ENCODE measurements at places on chromosomes 13 and 19.

DNA sequence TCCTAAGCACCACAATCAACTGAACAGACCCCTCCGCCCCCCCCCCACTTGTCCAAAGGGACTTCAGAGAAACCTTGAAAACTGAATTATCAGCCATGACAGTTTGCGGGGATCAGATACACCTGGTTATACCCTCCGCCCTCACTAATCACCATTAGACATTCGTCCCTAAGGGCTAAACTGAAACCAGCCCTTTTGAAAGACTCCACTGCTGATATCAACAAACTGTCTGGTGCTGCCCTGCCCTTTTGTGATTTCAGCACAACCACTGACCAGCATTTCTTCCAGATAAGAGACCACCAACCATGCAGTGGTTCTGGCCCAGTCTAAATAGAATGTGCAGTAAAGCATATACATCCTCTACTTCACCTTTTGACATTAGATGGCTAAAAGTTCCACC lies 1422.9 kb downstream of the EFNB2 start:
- DNase-seq, result no peak

DNA sequence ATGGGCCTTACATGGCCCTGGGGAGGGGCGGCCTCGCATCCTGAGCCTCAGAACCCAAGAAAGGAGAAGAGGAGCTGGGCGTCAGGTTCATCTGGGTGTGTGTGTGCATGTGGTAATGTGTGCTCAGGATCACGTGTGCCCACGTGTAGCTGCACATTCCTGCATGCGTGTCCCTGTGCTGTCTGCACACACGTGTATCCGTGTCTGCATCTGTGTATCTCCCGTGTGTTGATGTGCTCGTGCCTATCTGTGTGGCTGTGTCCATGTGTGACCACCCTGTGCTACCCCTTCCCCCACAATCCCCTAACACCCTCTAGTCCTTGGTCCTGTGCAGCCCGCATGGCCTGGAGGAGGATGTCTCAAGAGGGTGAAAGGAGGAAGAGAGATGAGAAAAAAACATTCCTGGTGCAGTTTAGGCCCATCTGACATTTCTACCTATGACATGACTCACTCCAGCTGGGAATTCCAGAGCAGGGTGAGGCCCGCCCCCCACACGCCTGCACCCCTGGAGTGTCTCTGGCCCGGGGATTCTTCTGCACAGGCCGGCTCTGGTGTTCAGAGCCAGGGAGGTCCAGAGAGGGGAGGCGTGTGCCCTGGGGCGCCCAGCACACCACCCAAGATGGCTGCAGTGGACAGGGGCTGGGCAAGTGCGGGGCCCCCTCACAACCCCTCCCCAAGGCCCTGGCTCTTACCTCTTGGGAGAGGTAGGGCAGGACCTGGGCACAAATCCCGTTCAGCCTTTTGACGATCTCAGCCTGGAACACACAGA lies 7.1 kb downstream of the TLE5 start:
- no peak for DNase-seq

DNA sequence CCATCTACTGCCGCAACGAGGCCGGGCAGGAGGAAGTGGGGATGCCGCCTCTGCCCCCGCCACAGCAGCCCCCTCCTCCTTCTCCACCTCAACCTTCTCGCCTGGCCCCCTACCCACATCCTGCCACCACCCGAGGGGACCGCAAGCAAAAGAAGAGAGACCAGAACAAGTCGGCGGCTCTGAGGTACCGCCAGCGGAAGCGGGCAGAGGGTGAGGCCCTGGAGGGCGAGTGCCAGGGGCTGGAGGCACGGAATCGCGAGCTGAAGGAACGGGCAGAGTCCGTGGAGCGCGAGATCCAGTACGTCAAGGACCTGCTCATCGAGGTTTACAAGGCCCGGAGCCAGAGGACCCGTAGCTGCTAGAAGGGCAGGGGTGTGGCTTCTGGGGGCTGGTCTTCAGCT lies 3.4 kb upstream of the NUP62 start:
- DNase-seq, result no peak

DNA sequence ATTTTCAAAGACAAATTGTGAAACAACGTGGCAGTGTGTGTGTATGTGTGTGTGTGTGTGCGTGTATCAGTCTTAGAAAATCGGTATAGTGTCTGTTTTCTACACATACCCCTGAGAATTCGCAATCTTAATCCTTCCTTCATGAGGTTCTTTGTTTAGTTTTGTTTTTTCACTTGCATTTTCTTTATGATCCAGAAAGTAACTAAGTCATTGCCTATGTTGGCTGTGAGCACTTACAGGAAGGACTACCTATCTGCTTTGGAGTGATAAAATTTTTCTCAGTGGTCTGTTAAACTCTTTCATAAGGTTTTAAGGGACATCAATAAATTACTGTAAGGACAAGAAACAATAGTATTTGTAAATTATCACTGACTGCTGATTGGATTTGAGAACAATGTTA lies 1587.1 kb downstream of the PCDH9 start:
- no peak for DNase-seq
